ENCODE measurements at places on chromosomes 16 and 17. TPM values are rescaled to one million over a fixed set of nuclear protein-coding genes. Genes with fewer than 3 reads are reported as not detected.

Gene ARL5C
- total RNA-seq = not detected

- DNase-seq = no peak
Measured at GRCh38 chr16:69100071-69100691, 5.3 kb upstream of the HAS3 start.

DNA sequence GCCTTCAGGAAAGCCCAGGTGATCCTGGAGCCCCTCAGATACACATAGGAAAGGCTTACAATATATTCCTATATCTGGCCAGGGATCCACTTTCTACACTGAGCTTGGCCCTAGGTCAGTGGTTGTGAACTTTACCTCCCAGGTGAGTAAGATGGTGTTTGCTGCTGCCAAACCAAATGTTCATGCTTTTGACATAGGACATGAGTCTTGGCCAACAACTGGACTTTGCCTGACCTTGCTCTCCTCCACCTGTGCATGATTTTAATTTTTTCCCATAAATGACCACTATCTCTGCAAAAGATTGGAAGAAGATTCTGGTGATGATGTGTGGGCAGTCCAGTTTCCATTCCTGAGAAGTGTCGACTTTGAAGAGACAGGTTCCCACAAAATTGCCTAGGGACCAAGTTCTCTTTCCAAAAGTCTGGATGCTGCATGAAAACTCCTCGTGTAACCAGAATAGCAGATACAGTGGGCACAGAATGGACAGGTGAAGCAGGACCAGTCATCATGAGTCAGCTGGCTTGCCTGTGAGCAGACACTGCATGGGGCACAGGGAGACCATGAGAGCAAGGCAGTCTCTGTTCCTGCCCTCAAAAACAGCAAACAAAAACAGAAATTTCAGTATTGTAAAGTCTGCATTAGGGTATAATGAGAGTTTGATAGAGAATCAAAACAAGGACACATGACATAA lies 226.4 kb upstream of the MON1B start:
- no peak for DNase-seq

DNA sequence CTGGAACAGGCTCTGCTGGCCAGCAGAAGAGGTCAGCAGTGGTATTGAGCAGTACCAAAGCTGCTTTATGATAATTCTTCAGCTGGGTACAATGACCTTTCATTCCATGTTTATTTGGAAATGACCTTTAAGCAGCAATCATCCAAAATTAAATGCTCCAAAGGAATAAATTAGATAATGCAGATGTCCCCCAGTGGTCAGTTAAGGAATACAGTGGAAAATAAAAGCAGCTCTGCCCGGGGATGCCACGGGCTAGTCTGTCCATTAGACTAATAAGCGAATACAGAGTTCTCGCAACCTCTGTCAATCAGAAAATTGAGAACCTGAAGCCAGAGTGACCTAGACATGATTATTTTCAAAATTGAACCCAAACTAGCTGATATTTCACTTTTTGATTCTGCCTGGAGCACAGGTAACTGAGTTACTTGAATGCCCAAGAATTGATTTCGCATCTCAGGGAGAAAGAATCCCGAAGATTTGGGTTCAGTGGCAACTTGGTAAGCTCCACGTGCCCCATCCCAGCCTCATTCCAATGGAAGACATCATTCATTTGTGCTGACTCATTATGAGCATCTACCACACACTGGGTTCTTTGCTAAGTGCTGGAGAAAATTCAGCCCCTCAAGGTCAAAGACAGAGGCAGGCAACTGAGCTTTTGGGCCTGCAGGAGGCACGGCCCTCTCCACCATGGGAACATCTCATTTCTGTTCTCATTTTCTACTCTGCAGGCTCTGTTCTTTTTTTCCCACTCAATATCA lies 34.4 kb upstream of the SLC39A11 start:
- DNase-seq = no peak

Data from CD4-positive, alpha-beta T cell (primary cell).